ENCODE measurements at places on chromosomes 1 and 21. TPM values are rescaled to one million over a fixed set of nuclear protein-coding genes. Genes with fewer than 3 reads are reported as not detected.

DNA sequence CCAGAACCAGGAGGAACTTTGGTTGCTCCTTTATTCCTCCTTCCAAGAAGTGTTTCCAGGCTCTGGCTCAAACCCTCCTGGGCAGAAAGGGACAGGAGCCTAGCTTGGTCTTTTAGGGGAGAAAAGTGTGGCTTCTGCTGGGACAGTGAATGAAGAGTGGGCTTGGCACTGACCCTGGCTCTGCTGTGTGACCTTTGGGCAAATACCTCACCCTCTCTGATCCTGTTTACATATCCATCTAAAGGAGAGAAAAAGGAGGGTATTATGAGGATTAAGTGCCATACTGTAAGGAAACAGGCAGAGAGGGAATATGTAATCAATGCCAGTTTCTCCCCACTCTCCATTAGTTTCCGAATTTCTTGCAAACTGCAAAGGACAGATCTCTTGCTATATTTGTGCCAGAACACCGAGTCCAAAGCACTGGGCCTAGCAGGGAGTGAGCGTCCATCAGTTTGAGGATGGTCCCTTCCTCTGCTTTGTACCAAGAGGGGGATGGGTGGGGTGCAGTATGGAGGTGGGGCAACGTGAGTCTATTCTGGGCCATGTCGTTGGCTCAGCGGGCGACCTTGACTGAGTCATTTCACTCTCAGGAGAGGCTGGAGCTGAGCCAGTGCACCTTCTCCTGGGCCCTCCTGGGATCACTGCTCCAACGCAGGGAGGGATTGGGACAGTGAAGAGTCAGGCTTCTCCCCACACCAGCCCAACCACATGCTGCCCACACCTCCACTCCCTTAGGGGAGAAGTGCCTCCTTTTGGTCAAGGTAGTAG lies 38.4 kb downstream of the IGSF21 start:
- DNase-seq, result no peak

The CD247 gene
- 1.6 TPM for total RNA-seq

The CD1B gene
- total RNA-seq, result not detected

The IL20 gene
- not detected for total RNA-seq

GRCh38 chr21:40841524-40842196 lies 5.3 kb downstream of the DSCAM start:
- no peak for DNase-seq

The TTF2 gene
- 28.8 TPM for total RNA-seq

The NTMT2 gene
- total RNA-seq, result not detected

The SPATA46 gene
- not detected for total RNA-seq

DNA sequence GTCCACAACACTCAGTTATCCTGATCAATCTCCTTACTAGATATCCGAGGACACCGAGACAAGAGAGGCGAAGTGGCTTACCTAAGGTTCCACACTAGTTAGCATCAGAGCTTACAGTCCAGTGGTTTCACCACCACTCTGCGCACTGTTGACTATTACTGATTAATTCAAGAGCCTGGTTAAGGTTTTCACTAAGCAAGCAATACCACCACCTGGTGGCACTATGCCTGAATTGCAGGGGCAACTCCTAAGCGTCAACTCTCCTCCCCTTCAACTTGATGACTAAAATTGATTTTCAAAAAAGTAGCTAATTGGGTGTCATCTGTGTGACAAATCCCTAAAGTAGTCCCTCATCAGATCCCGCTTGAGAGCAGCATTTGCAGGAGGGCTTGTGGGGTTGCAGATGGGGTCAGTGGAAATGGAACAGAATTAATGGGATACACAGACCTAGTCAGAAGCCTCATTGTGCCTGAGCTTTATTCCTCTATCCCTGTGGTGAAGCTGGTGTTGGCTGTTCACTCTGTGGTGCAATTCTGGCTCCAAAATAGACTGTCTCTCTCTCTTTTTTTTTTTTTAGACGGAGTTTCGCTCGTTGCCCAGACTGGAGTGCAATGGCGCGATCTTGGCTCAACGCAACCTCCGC lies 9.1 kb downstream of the TTC22 start:
- no peak for DNase-seq

- no peak for DNase-seq
Measured at GRCh38 chr1:211035821-211036380, 98.0 kb downstream of the KCNH1 start.

The LCE2B gene
- 2.4 TPM for total RNA-seq

DNA sequence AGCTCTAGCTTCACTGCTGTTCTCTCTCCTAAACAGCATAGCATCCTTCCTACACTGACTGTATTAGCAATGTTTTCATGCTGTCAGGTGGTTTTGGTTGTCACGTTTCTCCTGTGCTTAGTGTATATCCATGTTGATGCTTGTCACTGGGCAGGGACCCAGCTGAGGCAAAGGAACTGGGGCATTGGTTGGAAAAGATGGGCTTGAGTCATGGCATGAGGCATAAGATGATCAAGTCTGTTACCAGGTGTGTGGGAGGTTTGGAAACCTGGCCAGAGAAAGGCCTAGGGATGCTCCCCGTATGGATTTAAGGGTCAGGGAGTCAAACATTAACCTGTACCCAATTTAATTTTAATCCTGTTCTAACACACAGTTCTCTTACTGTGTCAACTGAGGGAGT lies 69.6 kb downstream of the OSBPL9 start:
- DNase-seq, result no peak

The C1orf94 gene
- not detected for total RNA-seq

DNA sequence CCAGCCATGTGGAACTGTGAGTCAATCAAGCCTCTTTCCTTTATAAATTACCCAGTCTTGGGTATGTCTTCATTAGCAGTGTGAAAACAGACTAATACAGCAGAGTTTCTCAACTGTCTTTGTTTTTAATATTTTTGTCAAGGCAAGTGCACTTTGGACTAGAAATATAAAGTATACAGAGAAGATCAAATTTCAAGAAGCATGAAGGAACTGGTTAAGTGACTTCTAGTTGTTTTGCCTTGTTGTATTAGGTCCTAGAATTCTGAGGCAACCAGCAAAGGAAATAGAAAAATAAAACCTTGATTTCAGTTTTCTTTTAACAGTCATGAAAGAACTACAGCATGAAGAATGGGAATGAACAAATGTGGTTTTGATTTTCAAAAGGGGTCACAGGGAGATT lies 131.1 kb upstream of the PTGFR start:
- DNase-seq, result no peak

The FLVCR1 gene
- 7.6 TPM for total RNA-seq

DNA sequence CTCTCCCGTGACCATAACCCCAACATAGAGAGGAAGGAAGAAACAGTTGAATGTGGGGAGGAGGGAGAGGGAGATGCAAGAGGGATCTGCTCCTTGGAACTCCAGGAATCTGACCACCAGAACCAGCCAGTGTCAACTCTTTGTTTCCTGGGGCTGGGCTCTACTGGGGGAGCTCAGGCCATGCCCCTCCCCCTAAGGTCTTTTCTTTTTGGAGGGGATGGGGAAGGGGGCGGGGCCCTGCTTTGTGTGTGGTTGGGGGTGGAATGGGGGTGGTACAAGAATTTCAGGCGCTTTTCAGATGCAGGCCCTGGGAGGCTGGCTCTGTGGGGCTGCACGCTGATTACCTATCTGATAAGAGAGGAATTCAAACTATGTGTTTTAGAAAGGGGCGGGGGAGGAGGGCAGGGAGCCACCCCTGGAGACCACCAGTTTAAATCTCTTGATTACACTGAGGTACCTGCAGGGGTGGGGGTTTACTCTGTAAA lies 8.3 kb downstream of the LIN28A start:
- no peak for DNase-seq

DNA sequence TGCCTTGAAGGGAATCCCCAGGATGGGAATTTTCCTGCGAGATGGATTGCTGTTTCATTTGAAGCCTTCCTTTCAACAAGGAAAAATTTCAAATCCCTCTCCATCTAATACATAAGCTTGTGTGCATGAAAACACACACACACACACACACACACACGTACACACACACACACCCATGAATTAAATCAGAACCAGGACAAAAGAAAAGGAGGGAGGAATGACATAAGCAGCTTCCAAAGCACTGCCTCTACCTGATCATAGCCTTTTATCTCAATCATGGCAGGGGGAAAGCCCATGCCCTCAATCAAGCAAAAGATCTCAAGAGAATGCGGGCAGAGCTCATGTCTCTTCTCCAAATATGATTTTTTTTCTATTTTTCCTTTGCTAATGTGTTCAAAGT lies 139.7 kb downstream of the SLC44A5 start:
- no peak for DNase-seq

The REN gene
- not detected for total RNA-seq

The KLF17 gene
- not detected for total RNA-seq

The RNU1-1 gene
- total RNA-seq, result under 0.01 TPM
